ENCODE measurements at places on chromosomes 2 and 18. TPM values are rescaled to one million over a fixed set of nuclear protein-coding genes. Genes with fewer than 3 reads are reported as not detected.

DNA sequence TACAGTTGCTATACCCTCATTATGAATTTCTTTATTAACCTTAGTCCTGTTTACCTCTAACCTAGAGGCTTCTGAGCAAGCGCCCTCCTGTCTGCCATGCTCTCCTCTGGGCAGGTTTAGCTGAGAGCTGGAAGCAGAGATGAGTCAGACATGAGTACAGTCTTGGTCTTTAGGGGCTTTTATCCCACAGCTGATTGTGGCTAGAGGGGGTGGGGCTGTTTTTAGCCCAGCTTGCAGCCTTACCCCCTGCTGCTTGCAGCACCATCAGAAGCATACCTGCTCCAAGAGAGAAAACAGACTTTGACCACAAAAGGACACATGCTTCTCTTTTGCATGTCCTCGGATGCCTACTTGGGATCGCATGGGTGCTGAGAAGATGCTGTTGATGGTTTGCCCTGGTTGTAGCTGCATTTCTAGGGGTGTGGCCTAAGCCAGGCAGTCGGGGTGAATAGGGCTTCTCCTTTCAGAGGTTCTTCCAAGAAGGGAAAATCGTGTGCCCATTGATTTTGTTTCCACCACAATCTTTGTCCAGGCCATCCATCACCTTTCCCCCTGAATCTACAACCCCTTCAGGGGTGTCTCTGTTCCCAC is 115.0 kb upstream of the LGALSL start:
- DNase-seq: no peak

- DNase-seq: no peak
These were observed 385.6 kb upstream of the ID2 start for GRCh38 chr2:8296306-8296705.

DNA sequence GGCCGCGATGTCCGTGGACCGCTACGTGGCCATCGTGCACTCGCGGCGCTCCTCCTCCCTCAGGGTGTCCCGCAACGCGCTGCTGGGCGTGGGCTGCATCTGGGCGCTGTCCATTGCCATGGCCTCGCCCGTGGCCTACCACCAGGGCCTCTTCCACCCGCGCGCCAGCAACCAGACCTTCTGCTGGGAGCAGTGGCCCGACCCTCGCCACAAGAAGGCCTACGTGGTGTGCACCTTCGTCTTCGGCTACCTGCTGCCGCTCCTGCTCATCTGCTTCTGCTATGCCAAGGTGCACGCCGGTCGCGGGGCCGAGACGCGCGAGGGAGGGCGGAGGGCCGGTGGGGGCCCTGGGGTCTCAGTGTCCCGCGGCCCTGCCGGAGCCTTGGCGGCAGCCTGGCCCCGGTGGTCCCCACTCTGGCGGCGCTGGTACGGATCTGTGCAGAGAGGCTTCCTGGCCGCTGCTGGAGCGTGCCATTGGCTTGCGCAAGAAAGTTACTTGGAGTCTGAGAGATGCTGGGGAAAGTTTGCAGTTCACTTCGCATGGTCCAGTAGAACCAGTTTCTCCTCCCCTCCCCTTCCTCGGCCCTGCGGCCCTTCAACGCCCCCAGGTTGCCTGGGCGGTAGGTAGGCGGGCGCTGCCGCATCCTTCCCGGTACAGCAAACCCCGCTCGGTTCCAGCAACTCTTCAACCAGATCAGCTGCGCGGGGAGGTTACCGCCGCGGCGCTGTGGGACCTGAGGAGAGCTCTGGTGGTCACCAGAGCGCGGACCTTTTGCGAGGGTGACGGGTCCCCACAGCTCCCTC is 1.5 kb downstream of the GALR1 start:
- DNase-seq: peak; percentile 80

GRCh38 chr2:205032093-205032551 is 486.8 kb downstream of the PARD3B start:
- no peak for DNase-seq

DNA sequence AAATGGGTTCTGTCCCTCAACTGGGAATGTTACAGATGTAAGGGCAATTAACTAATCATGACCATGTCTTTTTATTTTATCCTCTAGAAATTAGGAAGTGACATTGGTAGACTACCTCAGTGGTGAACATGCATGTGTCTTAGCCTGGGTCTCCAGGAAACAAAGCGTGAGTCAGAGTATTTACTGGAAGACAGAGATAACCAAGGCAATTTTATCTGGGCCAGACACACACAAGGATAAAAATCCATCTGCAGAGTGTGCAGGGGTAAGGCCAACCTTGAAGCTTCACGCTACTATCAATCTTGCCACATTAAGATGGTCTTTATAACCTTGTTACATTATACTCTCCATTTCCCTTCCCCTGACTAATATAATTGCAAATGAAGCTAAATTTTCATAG is 487.5 kb downstream of the SUCLG1 start:
- DNase-seq: no peak

GRCh38 chr2:43421194-43421593 is 174.6 kb downstream of the THADA start:
- DNase-seq: no peak

DNA sequence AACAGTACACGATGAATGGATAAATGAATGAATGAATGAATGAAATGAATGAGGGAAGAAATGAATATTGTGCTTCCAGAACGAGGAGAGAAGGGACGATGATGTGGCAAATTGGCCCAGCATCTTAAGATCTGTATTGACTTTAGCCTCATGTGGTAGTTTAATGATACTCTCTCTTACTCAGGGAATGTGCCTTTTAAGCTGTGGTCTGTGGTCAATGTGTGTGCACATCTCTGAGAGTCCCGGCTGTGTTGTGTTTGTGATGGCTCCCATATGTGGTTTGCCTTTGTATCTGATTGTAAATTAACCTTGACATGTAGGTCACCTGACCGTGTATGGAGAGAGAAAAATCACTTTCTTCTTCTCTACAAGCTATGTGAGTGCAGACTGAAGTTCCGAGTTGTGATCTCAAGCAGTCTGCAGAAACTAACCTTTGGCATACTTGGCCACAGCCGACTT is 91.2 kb downstream of the NEDD4L start:
- no peak for DNase-seq

- no peak for DNase-seq
These were observed 142.0 kb downstream of the PTGR3 start for GRCh38 chr18:75066936-75067335.

GRCh38 chr2:218892693-218893348 is 12.2 kb downstream of the WNT10A start:
- peak; percentile 93 for DNase-seq

Gene POTEC
- not detected for total RNA-seq

Data from H7 (cell line).